Activated T-cell treated with anti-CD3 and anti-CD28 coated beads, Interleukin-2, amount 50 U/mL, for 1 hour (primary cell): ENCODE measurements at places on chromosomes 4 and X.
A peak's percentile ranks its signal among the peaks of the same experiment; 100 is the strongest.

- no peak for DNase-seq
Observed at GRCh38 chr4:8121292-8122015, 37.2 kb downstream of the ABLIM2 start.

- DNase-seq: no peak
Observed at GRCh38 chr4:173367946-173368345, 2.8 kb upstream of the SAP30 start.

- no peak for DNase-seq
Observed at GRCh38 chr4:152663203-152664066, 16.4 kb downstream of the TMEM154 start.

DNA sequence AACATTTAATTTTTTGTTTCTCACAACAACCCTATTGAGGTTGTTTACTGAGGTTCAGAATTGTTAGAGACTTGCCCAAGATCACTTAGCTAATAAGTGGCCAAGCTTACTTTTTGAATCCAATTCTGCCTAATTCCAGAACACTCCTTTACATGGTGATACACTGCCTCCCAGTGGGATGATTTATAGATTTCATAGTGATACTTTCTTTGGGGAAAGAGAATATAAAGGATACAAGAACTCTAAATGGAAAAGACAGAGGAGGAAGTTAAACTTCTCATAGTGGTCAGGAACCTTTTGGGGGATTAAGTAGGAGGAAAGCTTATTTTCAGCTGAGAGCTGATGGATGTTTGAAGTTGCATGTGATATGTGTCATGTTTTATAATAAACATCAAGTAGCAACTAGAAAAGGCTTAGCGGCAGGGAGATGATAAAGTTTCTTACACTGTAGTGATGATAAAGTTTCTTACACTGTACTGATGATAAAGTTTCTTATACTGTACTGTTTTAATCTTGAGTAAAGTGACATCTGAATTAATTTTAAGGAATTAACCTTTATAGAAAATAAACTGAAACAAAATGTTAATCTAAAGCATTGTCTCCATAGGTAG lies 15.3 kb downstream of the STAG2 start:
- no peak for DNase-seq

DNA sequence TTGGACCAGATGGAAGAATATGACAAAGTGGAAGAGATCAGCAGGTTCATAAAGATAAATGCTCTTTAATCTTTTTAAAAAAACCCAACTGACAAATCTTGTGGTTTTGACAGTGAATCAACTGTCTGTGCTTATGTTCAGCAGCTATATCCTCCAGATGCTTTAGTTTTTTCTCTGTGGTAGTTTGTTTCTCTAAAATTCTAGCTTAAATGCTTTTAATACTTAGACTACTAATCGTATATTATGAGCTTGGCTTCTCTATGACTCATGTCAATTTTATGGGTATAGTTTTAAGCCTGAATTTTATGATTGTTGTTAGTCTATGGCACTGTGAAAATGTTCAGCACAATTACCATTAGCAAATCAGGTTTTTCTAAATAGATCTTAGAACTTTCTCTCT lies 12.9 kb downstream of the HHIP start:
- DNase-seq: no peak

DNA sequence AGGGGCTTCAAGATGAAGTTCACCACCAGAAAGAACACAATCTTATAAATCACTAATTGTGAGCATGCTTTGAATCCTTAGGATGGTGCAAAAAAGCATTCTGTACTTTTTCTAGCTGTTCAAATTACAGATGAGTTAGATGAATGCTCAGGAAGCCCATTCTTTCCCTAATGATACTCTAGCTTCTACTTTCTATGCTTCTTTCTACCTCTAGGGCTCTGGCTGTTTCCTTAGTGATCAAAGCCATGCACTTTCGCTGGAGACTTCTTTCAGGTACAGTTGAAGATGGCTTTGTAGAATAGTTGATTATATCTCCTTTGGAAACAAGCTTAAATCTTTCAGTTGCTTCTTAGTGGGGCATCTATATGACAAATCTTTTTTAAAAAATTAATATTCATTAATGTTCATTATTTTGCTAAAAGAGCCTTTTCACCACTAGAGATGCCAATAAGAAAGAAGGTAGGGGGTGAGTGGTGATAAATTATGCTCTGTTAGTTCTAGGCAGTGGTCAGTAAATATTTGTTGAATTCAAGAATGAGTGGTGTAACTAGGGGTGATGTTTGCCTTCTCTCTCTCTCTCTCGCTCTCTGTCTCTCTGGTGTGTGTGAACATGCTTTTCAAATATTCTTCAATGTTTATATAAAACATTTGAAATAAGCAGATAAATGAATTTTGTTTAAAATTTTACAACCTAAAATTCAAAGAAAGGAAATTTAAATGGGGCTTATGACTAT lies 169.4 kb downstream of the GLUD2 start:
- DNase-seq: no peak

GRCh38 chrX:65633826-65634225 lies 33.6 kb upstream of the MSN start:
- no peak for DNase-seq

DNA sequence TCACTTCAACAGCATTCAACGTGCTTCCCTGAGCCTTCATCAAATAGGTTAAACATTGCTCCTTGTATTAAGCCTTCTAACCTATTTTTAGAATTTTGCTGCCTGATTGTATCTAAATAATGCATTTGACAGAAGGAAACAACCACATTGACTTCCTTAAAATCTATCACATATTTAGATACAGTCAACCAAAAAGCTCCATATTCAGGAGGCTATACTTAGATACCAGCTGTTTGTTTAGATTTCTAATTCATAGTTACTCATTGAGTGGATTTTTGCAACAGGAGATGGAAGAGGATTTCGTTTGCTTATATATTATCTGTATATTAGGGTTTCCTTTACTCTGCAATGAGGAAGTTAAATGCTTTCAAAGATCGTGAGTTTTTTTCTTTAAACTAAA lies 241.1 kb upstream of the PPP1R2C start:
- DNase-seq: no peak

- DNase-seq: no peak
Observed at GRCh38 chr4:146124023-146124680, 51.4 kb upstream of the LSM6 start.

- DNase-seq: no peak
Observed at GRCh38 chr4:41176340-41176739, 38.0 kb downstream of the APBB2 start.

- DNase-seq: no peak
Observed at GRCh38 chrX:132263127-132263526, 43.9 kb upstream of the RAP2C start.

DNA sequence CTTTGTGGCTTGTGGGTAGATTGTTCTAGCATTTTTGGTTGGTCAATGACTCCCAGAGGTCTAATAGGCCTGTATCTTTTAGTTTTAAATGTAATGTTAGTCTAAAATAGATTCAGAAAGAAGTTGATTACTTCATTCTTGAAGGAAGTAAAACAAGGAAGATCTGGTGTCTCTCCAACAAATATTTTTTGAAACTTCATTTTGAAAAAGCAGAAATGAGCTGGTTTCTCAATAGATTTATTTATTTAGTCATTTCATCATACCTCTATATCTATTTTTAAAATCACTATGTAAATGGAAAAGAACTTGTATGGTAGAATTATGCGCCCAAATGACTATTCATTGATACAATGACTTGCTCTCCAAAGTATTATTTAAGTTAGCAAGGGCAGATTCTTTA lies 7.2 kb downstream of the HTR2C start:
- DNase-seq: no peak

DNA sequence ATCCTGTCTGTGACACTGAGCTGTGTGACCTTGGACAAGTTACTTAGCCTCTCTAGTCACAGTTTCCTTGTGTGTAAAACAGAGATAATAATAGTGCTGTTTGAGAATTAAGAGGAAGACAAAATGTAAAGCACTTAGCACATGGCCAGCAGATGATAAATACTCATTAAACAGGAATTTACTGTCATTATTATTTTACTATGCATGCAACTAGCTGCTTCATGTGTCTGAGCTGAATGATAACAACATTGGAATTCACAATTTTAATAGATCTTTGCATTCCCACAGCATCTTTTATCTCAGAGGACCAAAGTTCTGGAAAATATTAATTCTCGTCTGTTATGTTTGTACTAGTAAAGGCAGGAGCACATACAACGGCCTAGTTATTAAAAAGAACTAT lies 79.2 kb upstream of the TET2 start:
- no peak for DNase-seq

DNA sequence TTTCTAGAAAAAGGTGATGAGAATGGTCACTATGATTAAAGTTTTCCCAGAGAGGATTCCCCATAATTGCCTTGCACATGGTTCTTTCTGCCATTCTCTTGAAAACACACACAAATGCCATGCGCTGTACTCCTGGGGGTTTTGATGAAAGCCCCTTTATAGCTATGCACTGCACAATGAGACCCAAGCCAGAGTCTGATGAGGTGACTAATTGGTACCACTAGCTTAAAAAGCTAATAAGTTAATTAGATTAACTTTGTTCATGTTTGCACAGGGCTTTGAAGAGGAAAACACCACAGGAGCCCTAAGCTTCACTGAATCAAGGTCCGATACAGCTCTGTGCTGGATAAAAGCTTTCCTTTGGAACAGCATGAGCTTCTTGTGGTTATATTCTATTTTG lies 132.2 kb downstream of the NKX6-1 start:
- no peak for DNase-seq

DNA sequence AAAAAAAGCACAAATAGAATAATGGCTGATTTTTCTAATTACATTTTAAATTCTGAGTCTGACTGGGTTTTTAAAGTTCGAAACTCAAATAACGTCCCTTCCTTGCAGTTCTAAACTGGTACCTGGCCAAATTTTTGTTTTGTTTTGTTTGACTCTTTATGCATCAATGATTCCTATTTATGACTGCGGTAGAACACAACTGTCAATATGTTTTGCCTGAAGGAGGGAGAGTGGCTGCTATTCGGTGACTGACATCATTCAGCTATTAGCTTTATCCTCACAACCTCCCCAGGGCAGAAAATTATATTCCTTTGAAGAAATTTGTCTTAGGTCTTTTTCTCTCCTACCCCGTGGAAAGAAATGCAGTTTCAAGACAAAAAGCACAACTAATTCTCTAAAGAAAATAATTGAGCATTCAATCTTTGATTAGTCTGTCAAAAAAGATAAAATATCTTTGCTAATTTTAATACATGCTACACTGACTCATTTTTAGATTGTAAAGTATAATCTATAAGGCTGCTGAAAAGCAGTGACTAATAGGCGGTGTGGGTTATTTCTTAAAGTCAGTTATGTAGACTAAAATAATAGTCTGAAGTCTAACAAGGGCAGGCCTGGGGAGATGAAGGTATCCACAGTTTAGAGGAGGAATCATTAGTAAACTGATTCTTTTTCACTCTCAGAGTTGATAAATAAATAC lies 61.9 kb downstream of the TMEM150C start:
- no peak for DNase-seq

- no peak for DNase-seq
Observed at GRCh38 chr4:53507671-53508286, 83.5 kb downstream of the LNX1 start.

DNA sequence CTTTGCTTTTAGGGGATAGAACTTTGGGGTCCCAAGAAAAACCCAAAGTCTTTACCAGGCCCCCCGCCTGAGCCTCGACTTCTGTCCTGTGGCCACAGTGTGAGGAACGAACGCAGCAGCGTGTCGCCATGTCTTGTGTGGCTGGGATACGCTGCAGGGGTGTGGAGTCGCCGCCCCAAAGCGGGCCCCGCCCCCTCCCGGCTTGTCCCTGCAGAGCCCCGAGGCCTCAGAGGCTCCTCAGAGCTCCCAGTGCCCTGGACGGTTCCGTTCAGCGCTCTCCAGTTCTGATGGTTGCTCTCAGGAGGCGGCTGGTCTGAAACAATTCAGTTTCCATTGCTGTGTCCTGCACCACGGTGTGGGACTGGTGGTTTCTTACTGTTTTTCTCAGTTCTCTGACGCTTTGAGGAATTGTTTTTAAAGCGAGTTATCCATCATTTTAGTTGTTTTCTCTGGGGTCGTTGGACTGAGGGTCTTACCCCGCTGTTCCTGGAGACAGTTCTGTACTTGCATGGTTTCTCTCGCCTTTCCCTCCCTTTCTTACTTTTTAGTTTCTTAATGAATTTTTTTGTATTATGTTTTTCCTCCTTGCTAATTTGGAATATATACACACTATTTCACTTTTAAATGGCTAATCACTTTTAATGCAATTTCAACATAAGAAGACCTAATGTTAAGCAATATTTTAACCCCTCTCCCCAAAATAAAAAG lies 1.6 kb upstream of the IDUA start:
- peak; percentile 79 for DNase-seq

DNA sequence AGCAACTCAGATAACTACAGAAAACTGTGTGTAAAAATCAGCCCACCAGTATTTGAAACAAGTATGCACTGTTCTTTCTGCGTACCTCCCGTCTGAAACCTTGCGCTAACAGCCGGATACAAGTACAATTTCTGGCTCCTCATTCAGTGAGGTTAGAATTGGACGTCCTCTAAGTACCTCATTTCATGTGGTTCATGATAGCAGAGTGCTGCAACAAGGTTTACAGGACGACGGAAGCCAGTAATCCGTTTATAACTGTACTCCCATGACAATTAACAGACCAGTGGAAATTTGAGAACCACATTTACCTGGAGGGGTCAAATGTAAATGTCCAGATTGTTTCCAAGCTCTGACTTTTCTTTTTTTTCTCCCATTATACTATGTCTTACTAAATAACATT lies 52.9 kb upstream of the TENM3 start:
- no peak for DNase-seq

DNA sequence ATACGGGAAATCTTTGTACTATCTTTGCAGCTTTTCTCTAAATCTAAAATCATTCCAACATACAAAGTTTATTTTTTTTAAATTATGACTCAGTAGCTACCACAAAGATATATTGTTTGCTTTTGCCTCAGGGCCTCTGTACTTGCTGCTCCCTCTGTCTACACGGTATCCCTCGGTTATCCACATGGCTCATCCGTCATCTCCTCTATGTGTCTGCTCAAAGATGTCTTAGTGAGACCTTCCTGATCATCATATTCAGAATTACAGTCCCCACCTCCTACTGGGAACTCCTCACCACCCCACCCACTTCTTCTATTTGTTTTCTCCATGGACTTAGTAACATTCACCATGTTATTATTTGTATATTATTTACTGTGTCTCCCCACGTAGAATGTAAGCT lies 107.8 kb downstream of the PARM1 start:
- no peak for DNase-seq

DNA sequence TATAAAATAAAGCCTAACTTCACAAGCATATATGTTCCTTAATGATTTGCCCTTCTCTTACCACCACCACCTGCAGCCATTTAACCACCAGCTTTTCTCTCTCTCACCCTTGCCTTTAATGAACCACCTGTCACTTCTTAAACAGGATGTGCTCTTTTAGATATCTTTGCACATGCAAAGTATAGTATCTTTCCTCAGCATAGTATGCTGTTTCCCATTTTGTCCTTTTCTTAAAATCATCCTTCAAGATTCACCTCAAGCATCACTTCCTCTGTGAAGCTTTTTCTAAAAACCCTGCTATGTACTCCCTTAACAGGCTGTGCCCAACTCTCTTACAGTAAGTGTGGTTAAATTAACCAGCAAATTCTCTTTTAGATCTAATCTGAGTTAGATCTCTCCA lies 8.2 kb upstream of the CNOT6L start:
- no peak for DNase-seq
